AG10803 (cell line): ENCODE measurements at places on chromosomes 16 and 17.
A peak's percentile ranks its signal among the peaks of the same experiment; 100 is the strongest.

GRCh38 chr17:8288336-8289102, at the start of gene RANGRF:
RANGRF (plus strand) TSS chr17:8288670; CDS start chr17:8288789, 119 bp downstream.
- DNase-seq = peak; percentile 75

GRCh38 chr17:45240905-45241327, 19.2 kb downstream of the FMNL1 start:
- no peak for DNase-seq

DNA sequence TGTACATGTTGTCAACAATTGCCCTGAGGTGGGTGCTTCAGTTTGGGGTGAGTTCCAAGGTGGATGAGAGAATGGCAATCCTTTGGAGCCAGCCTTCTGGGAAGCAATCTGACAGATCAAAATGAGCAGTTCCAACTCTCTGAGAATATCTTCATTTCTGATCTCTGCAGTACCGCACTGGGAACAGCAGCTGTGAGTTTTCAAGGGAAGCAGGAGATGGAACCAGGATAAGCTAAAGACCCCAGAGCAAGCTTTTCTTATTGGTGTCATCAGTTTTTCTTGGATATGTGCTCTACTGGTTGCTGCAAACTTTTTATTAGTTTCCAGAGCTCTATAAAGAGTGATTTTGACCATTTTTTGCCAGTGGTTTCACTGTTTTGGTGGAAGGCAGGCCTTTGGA, 94.7 kb downstream of the KCNJ12 start:
- DNase-seq = no peak

- peak; percentile 76 for DNase-seq
These were observed 2.1 kb upstream of the EPOP start for GRCh38 chr17:38676706-38677504.

- DNase-seq = peak; percentile 89
These were observed 138.2 kb upstream of the COX10 start for GRCh38 chr17:13931111-13931526.

GRCh38 chr17:15409721-15410250, 57.6 kb downstream of the CDRT4 start:
- peak; percentile 99 for DNase-seq

DNA sequence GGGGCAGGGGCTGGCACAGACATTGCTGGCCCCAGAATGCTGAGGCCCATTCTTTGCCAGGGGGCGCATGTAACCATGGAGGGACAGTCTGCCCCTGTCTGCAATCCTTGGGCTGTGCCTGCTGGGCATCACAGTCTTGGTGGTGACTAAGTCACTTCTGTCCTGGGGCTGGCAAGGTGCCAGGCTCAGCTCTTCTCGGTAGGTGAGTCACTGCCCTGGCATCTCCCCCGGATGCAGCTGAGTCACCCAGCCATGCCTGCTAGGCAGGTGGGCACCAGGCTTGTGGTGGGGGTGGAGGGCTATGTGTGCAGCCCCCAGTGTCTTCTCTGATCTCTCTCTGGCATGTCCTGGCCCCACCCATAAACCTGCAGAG, 5.6 kb downstream of the RARA start:
- peak; percentile 93 for DNase-seq

DNA sequence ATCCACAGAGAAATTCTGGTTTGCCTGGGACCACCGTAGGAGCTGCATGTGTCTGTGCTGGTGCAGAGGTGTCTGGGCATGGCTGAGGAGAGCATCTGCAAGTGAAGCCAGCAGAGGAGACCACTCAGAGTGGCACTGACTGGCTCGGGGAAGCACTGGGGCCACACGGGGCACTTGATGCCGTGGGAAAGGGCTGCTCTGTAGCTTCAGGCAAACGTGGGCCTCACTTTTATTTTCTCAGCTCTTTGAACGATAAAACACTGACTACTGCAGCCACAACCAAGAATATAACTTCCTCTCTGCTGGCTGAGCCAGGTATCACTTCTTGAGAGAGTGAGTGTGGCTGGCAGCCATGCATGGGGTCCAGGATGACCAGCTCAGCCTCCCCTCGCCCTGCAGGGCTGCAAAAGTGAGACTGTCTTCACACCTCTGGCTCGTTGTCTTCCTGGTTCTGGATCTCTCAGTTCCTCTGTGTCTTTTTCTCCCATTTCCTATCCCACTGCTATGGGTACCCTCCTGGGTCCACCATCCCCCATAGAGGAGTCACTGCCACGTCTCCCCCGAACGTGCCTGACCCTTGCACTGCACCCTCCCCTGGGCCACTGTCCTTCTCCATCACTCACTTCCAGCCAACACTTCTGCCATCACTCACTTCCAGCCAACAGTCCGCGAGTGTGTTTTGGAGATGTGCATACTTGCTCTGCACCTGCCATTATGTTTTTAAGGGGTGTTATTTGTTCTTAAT, 201.4 kb upstream of the CHMP6 start:
- DNase-seq = no peak

- DNase-seq = no peak
These were observed 27.4 kb downstream of the EMP2 start for GRCh38 chr16:10552998-10553491.

- DNase-seq = no peak
These were observed 3.9 kb downstream of the ZNF750 start for GRCh38 chr17:82835766-82836512.

DNA sequence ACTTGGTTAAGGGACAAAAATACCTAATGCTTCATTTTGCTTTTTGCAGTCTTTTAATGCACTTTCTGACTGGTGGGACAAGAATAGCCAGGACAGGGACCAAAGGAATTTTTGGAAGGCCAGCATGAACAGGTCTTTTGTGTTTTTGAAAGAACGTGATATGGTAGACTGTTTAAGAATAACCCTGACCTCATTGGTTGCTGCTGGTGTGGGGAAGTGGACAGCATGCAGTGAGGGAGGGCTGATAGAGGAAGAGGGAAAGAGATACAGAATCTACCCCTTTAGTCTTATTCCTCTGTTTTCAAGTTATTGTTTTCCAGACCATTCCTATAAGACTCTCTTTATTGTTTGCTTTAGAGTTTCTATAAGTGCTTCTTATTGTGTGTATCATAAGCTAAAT, 816.2 kb downstream of the CDH11 start:
- DNase-seq = no peak

GRCh38 chr16:78902321-78902720, 698.2 kb downstream of the MAF start:
- no peak for DNase-seq

GRCh38 chr16:71441348-71442050, 355 bp downstream of the TLE7 start:
- DNase-seq = no peak

- DNase-seq = peak; percentile 87
These were observed 11.3 kb downstream of the OSBPL7 start for GRCh38 chr17:47810200-47810821.

DNA sequence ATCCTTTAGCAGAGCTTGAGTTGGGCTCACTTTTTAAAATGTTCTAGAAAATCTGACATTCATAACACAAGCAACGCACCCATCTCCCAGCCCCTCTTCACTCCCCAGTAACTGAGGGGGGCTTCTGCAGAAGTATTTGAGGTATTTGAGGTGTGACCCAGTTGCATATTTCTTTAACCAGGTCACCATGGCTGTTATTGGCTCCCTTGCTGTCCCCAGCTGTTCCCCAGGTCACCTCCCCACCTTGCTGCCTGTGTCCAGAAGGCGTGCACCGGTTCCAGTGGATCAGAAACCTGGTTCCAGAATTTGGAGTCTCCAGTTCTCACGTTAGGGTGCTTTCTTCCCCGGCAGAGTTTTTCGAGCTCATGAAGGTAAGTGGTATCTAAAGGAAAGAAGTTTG, 13.8 kb downstream of the PGS1 start:
- DNase-seq = no peak

DNA sequence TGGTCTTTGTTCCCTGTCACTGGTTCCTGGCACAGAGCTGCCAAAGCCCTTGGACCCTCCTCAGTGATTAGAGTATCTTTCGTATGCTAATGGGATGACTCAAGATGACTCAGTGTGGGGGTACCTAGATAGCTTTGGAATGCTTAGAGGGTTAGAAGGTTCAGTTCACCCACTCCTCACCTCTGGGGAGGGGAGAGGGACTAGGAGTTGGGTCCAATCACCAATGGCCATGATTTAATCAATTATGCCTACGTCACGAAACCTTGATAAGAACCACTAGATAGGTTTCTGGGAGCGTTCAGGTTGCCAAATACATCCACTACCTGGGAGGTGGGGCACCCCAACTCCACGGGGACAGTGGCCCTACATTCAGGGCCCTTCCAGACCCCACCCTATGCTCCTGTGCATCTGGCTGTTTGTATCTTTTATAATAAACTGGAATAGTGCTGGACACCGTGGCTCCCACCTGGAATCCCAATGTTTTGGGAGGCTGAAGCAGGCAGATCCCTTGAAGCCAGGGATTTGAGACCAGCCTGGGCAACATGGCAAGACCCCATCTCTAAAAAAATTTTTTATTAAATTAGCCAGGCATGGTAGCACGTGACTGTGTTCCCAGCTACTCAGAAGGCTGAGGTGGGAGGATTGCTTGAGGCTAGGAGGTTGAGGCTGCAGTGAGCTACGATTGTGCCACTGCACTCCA, 29.2 kb upstream of the LITAF start:
- DNase-seq = no peak

DNA sequence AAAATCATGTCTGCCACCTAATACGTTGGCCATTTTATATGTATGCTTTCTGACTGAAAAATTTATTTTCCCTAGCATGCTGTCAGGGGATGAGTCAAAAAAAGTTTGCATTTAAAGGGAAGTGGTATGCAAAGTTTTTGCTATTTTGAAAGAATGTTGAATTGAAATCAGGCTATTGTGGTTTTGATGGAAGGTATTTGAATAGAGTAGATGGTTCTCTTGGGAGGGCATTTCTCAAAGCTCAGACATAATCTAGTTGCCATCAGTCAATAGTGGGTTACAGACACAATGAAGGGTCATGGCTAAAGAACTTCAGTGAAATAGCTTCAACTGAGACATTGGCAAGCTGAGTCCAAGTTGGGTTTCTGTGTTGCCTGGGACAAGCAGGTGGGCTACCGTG, 102.4 kb downstream of the MAP2K6 start:
- DNase-seq = peak; percentile 49

DNA sequence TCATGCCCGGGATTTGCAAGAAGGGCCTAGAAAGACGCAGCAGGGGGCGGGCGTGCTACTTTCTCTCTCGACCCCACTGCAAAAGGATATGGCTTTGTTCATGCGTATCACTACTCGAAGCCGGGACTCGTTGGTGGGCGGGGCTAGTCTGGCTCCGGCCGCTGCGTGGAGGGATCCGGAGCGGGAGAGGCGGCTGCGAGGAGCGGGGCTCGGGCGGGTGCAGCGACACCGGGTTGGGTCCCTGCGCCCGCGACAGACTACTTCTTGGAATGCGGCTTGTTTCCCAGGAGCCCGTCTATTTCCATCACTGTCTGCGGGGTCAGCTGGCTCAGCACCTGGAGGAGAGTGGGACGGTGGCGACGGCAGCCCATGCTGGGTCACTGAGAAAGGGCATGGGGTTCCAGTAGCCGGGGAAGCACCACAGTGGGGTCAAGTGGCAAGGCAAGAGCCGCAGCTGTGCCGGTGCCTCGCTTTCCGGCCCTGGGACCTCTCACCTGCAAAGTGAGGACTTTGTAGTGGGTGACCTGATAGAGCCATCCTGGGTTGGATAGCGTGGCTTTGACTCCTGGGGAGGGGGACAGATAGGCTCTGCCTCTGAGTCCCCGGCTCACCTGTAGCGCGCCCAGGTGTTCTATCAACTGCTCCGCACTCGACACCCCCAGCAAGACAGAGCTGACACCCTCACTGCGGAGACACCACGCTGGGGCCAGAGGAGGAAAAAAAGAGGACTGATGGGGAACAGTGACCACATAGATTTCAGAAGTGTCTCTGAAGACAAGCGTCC, 6.6 kb downstream of the KCNAB3 start:
- peak; percentile 78 for DNase-seq

DNA sequence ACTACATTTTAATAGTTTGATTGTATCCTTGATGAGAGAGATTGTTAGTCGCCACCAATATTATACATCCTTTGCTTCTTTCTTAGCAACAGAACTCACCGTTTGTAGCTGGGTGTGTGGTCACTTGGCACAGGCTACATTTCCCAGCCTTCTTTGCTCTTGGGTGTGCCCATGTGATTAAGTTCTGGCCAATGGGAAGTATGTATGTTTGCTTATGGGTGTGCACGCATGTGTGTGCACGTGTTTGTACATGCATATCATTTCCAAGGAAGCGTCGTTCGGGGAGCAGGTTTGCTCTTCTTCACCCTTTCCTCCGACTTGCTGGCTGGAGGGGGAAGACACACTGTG, 4.4 kb upstream of the SEC14L1 start:
- no peak for DNase-seq

- no peak for DNase-seq
These were observed 7.3 kb upstream of the PRSS36 start for GRCh38 chr16:31157136-31157535.

GRCh38 chr16:11033629-11034420, 89.5 kb downstream of the CLEC16A start:
- peak; percentile 94 for DNase-seq

GRCh38 chr17:62172492-62173291, 107.6 kb upstream of the MED13 start:
- DNase-seq = no peak

DNA sequence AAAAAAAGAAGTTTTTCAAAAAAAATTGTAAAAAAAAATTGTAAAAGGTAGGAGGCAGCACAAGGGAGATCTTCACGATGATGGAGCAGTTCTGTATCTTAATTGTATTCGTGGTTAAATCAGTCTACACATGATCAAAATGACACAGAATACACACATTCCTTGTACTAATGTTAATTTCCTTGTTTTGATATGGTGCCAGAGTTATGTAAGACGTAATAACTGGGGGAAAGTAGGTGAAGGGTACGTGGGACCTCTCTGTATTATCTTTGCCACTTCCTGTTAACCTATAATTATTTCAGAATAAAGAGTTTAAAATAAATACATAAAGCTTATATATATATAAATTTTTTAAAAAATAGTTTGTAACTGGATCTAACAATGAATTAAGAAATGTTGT, 36.8 kb downstream of the HELZ start:
- no peak for DNase-seq

DNA sequence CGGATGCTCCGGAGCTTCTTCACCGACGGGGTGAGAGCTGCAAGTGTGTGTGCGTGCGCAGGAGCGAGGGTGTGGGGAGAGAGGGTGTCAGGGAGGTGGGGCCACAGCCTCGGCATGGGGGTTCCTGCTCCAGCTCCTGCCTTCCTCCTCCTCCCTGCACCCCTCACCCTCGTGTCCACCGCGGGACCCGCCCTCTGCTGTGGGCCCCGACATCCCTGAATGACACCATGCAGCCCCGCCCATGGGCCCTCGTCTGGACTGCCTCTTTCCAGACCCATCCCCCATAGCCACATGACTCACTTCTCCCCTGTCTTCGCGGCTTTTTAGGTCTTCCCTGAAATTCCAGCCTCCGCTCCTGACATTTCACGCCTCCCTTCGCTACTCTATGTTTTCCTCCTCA, 41.6 kb downstream of the ARHGAP23 start:
- peak; percentile 73 for DNase-seq

DNA sequence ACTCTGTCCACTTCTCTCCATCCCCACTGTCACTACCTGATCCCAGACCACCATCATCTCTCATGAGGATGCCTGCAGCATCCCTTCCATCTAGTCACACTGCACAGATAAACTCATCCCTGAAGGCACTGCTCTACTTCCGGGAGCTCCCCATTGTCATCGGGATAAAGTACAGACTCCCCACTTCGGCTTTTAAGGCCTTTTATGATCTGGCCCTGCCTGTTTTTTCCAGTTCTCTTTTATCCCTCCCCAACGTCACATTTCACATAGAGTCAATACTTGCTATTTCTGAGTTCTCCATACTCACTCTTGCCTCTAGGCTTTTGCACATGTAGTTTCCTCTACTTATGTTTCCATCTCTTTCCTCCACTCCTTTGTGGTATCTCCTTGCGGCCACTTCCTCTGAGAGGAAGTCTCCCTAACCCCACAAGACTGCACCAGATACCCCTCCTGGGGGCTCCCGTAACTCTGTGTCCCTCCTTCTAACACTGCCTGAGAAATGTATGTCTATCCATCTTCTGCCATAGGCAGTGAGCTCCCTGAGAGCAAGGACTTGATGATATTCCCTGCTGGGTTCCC, 66.9 kb downstream of the COPRS start:
- no peak for DNase-seq
